ENCODE measurements at places on chromosomes 12 and 14.

DNA sequence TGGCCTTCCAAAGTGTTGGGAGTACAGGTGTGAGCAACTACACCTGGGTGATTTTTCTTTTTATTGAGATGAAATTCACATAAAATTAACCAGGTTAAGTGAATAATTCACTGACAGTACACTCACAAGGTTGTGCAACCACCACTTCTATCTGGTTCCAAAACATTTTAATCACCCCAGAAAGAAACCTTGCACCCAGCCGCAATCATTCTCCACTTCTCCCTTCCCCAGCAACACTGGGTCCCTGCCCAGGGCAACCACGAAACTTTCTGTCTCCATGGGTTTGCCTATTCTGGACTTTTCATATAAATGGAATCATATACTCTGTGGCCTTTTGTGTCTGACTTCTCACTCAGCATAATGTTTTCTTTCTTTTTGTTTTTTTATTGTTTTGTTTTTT, 26.3 kb upstream of the MLXIP start:
- peak; percentile 39 for DNase-seq

DNA sequence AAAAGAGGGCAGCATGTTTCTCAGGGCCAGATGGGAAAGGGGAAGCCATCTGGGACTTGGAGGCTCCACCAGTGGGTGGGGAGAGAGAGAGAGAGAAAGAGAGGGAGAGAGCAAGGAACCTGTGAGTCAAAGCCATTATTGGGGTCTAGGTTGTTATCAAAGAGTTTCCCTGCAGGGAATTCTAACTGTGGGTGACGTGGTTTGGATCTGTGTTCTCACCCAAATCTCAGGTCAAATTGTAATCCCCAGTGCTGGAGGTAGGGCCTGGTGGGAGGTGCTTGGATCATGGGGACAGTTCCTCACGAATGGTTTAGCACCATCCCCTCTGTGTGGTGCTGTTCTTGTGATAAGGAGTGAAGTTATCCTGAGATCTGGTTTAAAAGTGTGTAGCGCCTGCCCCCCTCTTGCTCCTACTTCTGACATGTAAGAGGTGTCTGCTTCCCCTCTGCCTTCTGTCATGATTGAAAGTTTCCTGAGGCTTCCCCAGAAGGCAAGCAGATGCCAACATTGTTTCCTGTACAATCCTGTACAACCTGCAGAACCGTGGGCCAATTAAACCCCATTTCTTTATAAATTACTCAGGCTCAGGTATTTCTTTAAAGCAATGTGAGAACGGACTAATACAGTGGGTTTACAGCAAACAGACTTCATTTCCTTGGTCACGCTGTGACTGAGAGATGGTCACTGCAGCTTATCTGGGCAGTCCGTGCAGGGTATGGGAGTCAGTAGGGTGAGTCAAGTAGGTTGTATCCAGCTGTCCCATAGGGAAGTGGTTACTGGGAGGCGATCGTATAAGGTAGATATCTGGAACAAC, 52.4 kb downstream of the CCDC91 start:
- peak; percentile 53 for DNase-seq

DNA sequence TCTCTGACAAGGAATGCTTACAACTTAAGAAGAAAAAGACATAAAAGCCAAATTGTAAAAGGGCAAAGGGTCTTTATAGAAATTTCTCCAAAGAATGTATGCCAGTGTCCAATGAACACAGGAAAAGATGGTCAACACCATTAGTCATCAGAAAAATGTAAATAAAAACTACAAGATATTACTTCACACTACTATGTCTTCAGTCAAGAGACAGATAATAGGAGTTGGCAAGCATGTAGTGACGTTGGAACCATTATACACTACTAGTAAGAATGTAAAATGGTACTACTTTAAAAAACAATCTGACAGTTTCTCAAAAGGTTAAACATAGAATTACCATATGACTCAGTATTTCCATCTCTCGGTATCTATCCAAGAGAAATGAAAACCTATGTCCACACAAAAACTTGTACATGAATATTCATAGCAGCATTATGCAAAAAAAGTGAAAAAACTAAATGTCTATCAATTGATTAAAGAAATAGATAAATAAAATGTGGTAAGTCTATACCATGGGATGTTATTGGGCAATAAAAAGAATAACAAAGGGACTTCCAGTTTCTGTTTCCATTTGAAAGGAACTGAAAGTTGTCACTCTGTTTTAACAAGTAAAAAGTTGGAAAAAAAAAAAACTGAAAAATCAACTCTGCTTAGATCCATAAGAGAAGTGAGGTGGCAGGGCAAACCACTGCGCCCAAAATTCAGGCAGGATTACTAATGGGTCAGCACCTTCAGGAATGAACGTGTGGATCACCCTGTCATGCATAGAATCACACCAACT, 69.8 kb downstream of the ALG10B start:
- DNase-seq: no peak

DNA sequence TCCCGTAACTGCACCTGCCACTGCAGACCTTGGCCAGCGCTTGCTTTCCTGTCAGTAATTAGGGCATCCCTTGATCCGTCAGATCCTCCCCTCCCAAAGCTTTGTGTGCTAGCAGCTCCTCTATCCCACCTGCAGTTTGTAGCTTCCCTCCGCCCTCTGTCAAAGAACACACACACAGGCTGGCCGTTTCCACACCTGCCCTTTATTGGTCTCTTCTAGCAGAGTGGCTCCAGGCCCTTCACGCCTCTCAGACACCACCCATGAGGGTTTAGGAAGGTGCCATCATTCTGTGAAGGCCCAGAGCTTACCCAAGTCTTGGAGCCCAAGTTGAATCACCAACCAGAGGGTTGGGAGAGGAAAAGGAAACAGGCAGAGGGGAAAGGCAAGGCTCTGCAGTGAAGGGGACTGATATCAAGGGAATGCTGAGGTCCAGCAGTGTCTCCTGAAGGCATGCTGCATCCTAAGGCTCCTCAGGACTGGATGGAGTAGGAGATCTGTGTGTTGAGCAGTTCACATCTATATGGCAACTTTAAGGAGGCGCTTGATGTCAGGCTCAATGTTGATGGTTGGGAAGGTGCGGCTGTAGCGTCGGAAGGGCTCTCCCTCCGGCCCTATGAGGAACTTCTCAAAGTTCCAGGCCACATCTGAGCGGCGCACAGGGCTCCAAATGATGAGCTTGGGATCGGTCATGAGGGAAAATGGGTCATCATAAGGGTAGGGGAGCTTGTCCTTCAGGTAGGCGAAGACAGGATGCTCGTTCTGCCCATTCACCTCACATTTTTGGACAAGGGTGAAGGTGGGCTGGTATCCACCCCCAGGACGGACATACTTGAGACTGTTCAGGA, 3.4 kb downstream of the GPX2 start:
- no peak for DNase-seq
